ENCODE measurements at places on chromosomes 12 and 14. TPM values are rescaled to one million over a fixed set of nuclear protein-coding genes. Genes with fewer than 3 reads are reported as not detected.

B4GALNT3 gene
- total RNA-seq = 1.6 TPM

BEST3 gene
- total RNA-seq = 0.44 TPM

DNA sequence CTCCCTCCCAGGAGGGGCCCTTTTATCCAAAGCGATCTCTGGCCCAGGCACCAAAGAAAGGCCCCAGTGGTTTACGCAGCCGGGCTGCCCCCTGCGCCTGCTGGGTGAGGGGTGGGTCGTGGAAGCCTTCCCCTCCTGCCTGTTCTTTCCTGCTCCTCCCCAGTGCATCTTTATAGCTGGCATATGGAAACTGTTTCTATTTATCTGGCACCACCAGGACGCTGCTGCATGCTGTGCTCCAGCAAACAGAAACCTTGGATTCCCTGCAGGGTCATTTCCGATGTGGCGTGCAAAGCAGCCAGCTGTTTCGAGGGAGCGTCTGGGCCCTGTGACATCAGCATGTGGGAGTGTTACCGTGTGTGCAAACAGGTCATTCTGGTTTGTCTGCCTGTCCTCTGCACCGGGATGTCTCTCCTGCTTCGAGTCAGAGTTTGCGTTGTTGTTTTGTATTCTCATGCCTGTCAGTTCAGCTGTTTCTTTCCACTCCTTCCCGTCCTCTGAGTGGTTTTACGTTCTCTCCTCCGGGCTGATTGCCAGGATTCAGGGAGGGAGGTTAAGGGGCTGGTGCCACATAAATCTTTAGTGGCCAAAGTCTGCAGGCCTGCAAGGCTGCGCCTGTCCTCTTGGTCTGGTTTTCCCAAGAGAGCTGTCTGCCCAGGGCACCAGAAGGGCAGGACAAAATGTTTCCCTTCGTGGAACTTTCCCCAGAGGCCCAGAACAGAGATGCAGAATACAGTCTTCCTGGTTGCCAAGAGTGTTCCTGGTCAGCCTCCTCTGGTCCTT is 24.6 kb downstream of the TPCN1 start:
- no peak overlapping the region for H3K4me3 ChIP-seq
- H3K27me3 ChIP-seq = no peaks in the 10 kb centered on the region
- peak overlapping the region; percentile 16 for H3K27ac ChIP-seq
- peaks cover 14% of the 10 kb centered on the region for H3K4me1 ChIP-seq

- H3K27me3 ChIP-seq = peaks cover 42% of the 10 kb centered on the region
- no peak for DNase-seq
- H3K4me3 ChIP-seq = no peak overlapping the region
- H3K36me3 ChIP-seq = no peaks in the 10 kb centered on the region
- H3K4me1 ChIP-seq = no peaks in the 10 kb centered on the region
These were observed 44.4 kb downstream of the PLEKHD1 start for GRCh38 chr14:69528930-69529329.

GRCh38 chr12:119936705-119937311 is 52.2 kb upstream of the BICDL1 start:
- H3K4me3 ChIP-seq = no peak overlapping the region
- DNase-seq = no peak
- no peak overlapping the region for H3K27ac ChIP-seq
- no peaks in the 10 kb centered on the region for H3K36me3 ChIP-seq
- H3K27me3 ChIP-seq = peaks cover 10% of the 10 kb centered on the region

DNA sequence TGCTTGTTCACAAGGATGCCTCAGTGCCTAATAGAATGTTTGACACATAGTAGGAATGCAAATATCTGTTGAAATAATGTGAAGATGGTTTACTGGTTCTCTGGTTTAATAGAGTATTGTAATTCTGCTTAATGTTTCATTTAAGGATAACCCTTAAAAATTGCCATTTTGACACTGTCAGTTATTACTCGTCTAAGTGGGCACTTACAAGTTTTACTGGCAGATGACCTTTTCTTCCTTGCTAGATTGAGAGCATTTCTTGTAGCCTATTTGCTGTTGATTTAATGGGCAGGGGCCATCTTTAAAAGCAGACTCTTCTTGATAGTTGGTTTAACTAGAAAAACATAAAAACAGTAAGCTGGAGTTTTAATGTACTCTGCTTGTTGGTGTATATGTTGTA is 1.9 kb downstream of the TMEM263 start:
- H3K4me1 ChIP-seq = peaks cover 31% of the 10 kb centered on the region
- H3K27me3 ChIP-seq = no peaks in the 10 kb centered on the region
- peaks cover 4% of the 10 kb centered on the region for H3K36me3 ChIP-seq
- no peak for DNase-seq
- peak overlapping the region; percentile 97 for H3K4me3 ChIP-seq

GRCh38 chr14:45253754-45254310 is 830 bp upstream of the MIS18BP1 start:
- peaks cover 13% of the 10 kb centered on the region for H3K4me1 ChIP-seq
- H3K27ac ChIP-seq = peak overlapping the region; percentile 91
- H3K27me3 ChIP-seq = no peaks in the 10 kb centered on the region
- peak overlapping the region; percentile 91 for H3K4me3 ChIP-seq
- H3K36me3 ChIP-seq = no peaks in the 10 kb centered on the region

DNA sequence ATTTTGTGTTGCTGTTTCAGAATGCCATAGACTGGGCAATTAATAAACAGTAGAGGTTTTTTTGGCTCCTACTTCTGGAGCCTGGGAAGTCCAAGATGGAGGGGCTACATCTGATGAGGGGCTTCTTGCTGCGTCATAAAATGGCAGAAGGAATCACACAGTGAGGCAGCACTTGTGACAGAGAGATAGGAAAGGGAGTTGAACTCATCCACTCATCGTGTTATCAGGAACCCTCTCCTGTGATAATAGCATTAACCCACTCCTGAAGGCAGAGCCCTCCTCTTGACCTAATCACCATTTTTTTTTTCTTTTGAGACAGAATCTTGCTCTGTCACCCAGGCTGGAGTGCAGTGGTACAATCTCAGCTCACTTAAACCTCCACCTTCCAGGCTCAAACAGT is 9.7 kb downstream of the TDG start:
- no peak overlapping the region for H3K4me3 ChIP-seq
- no peaks in the 10 kb centered on the region for H3K27me3 ChIP-seq
- peak overlapping the region; percentile 45 for H3K27ac ChIP-seq
- peaks cover 6% of the 10 kb centered on the region for H3K36me3 ChIP-seq
- no peak for DNase-seq

GRCh38 chr12:5248230-5248629 is 183.7 kb upstream of the NTF3 start:
- H3K36me3 ChIP-seq = no peaks in the 10 kb centered on the region
- H3K27ac ChIP-seq = no peak overlapping the region
- H3K4me3 ChIP-seq = no peak overlapping the region
- peaks cover 12% of the 10 kb centered on the region for H3K27me3 ChIP-seq

DNA sequence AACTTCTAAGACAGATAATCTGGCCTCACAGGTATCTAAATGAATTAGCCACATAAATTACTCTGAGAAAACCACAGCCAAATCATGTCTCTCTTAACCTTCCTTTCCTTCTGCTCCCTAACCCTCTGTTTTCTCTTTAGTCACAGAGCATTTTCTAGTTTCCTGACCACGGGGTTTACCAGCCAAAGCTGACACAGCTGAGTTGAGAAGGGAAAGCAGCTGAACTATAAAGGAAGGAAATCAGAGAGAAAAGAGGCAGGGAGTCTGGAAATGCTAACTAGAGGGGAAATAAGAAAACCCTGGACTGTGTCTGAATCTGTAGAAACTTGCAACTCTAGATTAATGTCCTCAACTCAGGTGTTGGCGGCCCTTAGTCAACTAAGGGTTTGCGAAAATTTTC is 24.4 kb downstream of the ANKS1B start:
- no peak overlapping the region for H3K27ac ChIP-seq
- H3K36me3 ChIP-seq = no peaks in the 10 kb centered on the region
- H3K4me3 ChIP-seq = no peak overlapping the region
- H3K27me3 ChIP-seq = peaks cover 11% of the 10 kb centered on the region
- H3K4me1 ChIP-seq = no peaks in the 10 kb centered on the region
- no peak for DNase-seq

DNA sequence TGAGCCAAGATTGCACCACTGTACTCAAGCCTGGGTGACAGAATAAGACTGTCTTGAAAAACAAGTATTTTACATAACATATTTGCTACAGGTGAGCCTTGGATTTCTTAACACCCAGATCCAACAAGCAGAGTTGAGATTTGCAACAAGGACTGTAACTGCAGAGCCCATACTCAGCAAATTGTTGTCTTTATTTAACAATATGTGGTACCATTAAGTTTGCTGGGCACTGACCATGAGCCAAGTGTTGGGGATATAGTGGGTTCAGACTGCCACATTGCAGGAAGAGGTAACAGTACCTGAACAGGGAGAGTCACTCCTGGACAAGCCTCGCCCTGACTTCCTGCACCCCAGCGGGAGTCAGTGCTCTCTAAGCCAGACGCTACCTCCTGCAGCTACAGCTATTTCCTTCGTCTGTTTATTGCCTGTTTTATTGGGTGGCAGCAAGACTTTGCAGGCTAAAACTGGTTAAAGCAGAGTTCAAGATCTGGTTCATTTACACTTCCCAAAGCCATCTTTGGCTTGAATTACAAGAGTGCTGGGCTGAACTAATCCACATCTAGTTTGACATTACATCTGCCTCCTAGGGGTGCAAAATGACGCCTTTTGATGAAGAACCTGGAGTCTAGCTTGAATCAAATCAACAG is 12.5 kb downstream of the AHSA1 start:
- H3K27ac ChIP-seq = no peak overlapping the region
- no peak overlapping the region for H3K4me3 ChIP-seq
- H3K36me3 ChIP-seq = no peaks in the 10 kb centered on the region
- no peaks in the 10 kb centered on the region for H3K4me1 ChIP-seq
- peaks cover 7% of the 10 kb centered on the region for H3K27me3 ChIP-seq
- DNase-seq = no peak

DNA sequence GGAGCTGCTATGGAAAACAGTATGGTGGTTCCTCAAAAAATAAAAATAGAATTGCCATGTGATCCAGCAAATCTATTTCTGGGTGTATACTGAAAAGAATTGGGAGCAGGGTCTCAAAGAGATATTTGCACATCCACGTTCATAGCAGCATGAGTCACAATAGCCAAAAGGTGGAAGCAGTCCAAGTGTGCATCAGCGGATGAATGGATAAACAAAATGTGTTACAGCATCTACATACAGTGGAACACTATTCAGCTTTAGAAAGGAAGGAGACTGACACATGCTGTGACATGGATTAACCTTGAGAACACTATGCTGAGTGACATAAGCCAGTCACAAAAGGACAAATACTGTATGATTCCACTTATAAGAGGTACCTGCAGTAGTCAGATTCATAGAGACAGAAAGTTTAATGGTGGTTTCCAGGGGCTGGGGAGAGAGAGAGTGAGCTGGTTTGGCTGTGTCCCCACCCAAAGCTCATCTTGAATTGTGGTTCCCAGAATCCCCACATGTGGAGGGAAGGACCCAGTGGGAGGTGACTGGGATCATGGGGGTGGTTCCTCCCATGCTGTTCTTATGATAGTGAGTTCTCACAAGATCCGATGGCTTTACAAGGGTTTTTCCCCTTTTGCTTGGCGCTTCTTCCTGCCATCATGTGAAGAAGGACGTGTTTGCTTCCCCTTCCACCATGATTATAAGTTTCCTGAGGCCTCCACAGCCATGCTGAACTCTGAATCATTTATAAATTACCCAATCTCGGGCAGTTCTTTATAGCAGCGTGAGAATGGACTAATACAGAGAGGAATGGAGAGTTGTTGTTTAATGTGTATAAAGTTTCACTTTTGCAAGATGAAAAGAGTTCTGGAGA is 17.6 kb upstream of the TBC1D30 start:
- H3K36me3 ChIP-seq = no peaks in the 10 kb centered on the region
- peaks cover 68% of the 10 kb centered on the region for H3K27me3 ChIP-seq
- H3K4me3 ChIP-seq = no peak overlapping the region

- no peak overlapping the region for H3K27ac ChIP-seq
- H3K4me3 ChIP-seq = no peak overlapping the region
- no peaks in the 10 kb centered on the region for H3K4me1 ChIP-seq
- H3K36me3 ChIP-seq = no peaks in the 10 kb centered on the region
- peaks cover 39% of the 10 kb centered on the region for H3K27me3 ChIP-seq
These were observed 16.0 kb downstream of the MEG3 start for GRCh38 chr14:100841761-100842403.

DNA sequence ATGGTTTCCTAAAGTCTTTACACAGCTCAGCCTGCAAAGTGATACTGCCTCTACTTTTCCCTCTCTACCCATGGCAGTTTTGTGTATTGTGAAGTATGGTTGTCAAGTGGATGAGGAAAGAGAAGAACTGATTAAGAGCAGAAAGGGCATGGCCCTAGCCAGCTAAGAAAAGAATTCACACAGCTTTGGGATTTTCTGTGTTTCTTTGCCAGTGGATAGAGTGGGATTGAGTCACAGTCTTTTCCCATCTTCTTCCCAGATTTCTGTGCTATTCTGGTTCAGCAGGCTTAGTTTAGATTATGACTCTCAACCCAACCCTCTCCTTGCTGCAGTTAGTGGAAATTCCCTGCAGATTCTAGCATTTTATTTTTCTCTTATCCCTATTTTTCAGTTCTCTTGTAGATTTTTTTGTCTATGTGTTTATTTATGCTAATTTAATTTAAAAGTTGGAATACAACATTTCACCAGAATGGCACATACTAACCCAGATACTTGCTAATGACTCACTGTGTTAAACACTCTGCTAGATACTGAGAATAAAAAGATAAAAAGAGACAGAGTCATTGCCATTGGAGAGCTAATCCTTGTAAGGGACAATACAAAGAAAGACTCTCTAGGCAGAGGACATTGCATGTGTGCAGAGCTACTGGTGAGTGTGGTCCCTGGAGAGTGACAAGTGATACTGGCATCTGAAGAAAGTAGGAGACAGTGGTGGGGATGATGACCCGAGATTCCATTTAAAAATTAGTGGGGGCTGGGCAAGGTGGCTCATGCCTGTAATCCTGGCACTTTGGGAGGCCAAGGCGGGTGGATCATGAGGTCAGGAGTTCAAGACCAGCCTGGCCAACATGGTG is 106.3 kb downstream of the ST8SIA1 start:
- H3K27ac ChIP-seq = no peak overlapping the region
- H3K36me3 ChIP-seq = no peaks in the 10 kb centered on the region
- H3K4me1 ChIP-seq = peaks cover 23% of the 10 kb centered on the region
- H3K4me3 ChIP-seq = no peak overlapping the region

DNA sequence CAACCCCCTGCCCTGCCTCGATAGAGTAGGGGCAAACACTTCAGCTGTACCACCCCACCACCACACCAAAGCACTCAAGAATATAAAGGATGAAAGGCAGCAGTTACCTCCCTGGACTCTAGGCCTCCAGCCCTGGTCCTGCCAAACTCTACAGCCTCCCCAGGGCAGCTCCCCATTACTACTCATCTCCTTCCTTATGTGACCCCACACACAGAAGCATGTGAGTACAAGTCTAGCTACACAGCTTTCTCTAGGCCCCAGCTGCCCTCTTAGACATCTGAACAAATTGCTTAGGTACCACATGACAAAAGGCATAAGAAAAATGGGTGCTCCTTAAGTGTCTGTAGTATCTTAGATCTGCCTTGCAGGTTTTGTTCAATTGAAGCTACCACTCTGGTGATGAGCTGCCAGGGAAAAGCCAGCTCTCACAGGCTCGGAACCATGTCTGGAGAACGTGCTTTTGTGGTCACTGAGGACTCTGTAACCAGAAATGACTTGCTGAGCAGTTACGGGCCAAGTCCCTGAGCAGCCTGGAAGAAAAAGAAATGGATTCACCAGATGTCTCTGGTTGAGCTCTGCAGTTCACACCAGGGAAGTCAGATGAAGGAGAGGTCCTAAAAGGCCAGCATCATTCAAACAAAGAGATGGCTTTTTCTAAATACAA is 32.8 kb downstream of the FMNL3 start:
- H3K27ac ChIP-seq = peak overlapping the region; percentile 98
- H3K36me3 ChIP-seq = no peaks in the 10 kb centered on the region
- no peak overlapping the region for H3K4me3 ChIP-seq
- no peaks in the 10 kb centered on the region for H3K27me3 ChIP-seq
- no peak for DNase-seq
